ENCODE measurements at places on chromosomes 3 and 15. TPM values are rescaled to one million over a fixed set of nuclear protein-coding genes. Genes with fewer than 3 reads are reported as not detected.

Gene WDR49
- total RNA-seq = 8.8 TPM

Gene APPL1
- total RNA-seq = 108 TPM

Gene MYRIP
- 10.0 TPM for total RNA-seq

Gene CX3CR1
- 11.6 TPM for total RNA-seq

Gene CHRFAM7A
- 7.8 TPM for total RNA-seq

Gene TNNC1
- not detected for total RNA-seq

Gene CLDN16
- 0.63 TPM for total RNA-seq

Gene UBA3
- total RNA-seq = 115 TPM

Gene VPS8
- 285 TPM for total RNA-seq

Gene KBTBD12
- 3.8 TPM for total RNA-seq

Gene STRIT1
- not detected for total RNA-seq

Gene AGBL1
- 2.5 TPM for total RNA-seq

Gene CASR
- 0.31 TPM for total RNA-seq

Gene C15orf62
- 0.31 TPM for total RNA-seq

Gene PLCB2
- total RNA-seq = 6.9 TPM

Gene ECE2
- total RNA-seq = 6.9 TPM

Gene NME9
- 4.1 TPM for total RNA-seq

Gene SLC38A3
- 8.1 TPM for total RNA-seq

Gene ATP2B2
- total RNA-seq = 109 TPM

Gene FAM43A
- total RNA-seq = 3.1 TPM

Gene RLBP1
- total RNA-seq = 2.2 TPM

Gene MTFMT
- total RNA-seq = 18.5 TPM
